ENCODE measurements at places on chromosomes 11 and 22.

DNA sequence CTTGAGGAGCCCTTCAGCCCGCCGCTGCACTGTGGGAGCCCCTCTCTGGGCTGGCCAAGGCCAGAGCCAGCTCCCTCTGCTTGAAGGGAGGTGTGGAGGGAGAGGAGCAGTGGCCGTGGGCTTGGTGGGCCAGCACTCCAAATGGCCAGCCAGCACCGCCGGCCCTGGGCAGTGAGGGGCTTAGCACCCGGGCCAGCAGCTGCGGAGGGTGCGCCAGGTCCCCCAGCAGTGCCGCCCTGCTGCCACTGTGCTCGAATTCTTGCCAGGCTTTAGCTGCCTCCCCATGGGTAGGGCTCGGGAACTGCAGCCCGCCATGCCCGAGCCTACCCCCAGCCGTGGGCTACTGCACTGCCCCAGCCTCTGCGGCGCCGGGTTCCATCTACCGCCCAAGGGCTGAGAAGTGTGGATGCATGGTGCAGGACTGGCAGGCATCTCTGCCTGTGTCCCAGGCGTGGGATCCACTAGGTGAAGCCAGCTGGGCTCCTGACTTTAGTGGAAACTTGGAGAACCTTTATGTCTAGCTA, 82.7 kb downstream of the KCNA4 start:
- no peak for DNase-seq

DNA sequence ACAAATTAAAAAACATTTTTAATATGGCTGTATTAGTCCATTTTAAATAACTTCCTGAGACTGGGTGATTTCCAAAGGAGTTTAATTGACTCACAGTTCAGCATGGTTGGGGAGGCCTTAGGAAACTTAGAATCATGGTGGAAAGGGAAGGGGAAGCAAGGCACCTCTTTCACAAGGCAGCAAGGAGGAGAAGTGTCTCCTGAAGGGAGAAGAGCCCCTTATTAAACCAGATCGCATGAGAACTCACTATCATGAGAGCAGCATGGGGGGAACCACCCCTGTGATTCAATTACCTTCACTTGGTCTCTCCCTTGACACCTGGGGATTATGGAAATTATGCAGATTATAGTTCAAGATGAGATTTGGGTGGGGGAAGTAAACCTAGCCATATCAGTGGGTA, 488.6 kb downstream of the ETS1 start:
- peak; percentile 57 for DNase-seq

GRCh38 chr22:28174509-28174908, 255.5 kb upstream of the PITPNB start:
- no peak for DNase-seq

- peak; percentile 72 for DNase-seq
Measured at GRCh38 chr11:6531267-6531752, 34.2 kb downstream of the DNHD1 start.

DNA sequence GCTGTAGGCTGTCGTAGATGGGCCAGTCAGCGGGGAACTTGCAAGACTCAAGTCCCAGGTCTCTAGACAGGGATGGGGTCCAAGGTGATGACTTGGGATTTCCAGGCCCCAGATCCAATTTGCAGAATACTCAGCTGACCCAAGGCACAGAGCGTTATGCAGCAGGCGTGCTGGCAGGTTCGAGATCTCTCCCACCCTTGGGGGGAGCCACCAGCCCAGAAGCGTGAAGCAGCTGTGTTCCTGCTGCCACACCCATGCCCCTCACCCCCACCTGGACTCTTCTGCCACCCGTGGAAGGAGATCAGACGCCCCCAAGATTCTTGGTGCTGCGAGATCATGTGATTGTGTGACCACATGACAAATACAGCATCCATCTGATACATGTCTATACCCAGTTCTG, 142.6 kb downstream of the BRD1 start:
- no peak for DNase-seq

DNA sequence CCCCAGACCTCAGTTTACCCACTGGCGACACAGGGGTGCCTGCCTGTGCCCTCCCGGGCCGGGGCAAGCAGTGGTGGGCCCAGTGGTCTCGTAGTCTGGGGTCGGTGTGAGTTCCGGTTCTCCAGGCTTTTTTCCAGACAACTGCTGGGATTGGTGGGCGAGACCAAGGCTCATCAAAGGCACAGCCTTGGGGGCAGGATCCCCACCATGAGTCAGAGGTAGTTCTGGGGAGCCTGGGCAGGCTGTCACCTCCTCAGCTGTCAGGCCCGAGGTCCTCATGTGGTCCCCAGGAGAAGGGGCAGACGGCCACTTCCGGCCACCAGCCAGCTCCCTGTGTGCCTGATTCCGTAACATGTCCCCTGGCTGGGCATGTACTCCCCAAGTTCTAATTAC, 827 bp upstream of the MUC2 start:
- DNase-seq, result no peak

GRCh38 chr11:120303004-120303637, 22.0 kb upstream of the TLCD5 start:
- DNase-seq, result peak; percentile 92

- no peak for DNase-seq
Measured at GRCh38 chr11:127873478-127873877, 713.9 kb downstream of the ETS1 start.

DNA sequence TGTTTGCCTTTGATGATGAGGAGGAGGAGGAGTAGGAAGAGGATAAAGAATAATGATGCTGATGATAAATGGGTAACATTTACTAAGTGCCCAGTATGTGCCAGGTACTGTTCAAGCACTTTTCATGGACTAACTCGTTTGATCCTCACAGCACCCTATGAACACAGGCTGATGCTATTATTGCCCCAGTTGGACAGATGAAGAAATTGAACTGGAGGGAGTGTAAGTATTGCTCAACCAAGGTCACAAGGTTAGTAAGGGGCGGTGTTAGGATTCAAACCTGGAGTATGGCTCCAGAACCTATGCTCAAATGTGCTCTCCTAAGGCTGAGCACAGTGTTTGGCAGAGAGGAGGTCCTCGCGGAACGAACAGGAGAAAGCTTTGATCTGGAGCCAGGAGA, 78.6 kb downstream of the SYN3 start:
- DNase-seq, result no peak

GRCh38 chr22:34986523-34986922, 79.4 kb upstream of the ISX start:
- DNase-seq, result no peak

DNA sequence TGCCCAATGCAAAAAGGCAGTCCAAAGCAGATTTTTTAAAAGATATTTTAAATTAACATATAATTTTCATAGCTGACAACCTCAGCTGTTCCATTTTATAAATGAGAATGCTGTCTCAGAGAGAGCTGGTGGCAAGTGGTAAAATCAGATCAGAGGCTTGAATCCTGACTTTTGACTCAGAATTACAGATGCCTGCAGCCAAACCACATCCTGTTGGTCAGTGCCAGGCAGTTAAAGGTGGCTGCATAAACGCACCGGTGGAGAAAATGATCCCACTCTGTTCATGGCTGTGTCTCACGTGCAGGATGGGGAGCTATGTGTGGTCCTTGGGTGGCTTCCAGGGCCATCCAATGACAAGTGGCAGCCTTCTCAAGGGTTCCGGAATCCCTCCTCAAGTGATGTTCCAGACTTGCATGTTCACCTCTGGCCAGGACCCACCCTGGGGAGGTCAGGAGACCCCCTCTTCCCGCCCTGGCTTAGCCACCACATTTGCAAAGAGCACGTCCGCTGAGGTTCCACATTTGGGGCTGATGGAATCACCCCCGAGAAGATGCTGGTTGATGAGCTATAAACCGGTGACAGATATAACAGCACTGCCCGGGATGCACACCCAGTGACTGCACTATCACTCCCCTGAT, 155.5 kb downstream of the SHANK2 start:
- no peak for DNase-seq

DNA sequence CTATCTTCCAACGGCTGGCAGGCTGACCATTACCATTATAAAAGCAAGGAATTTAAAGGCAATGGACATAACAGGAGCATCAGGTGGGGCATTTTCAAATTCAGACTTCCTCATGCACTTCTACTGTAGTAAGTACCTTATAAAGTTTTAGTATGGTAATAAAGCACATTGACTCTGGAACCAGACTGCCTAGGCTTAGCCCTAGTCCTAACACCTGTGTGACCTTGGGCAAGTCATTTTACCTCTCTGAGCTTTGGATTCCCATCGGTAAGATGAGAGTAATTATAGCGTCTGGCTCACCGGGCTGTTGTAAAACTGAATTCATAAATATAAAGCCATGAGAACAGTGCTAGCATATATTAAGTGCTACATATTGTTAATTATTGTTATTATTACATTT, 69.2 kb upstream of the OLFML1 start:
- DNase-seq, result no peak

- DNase-seq, result no peak
Measured at GRCh38 chr11:110856996-110857812, 145.0 kb upstream of the ARHGAP20 start.

- DNase-seq, result peak; percentile 87
Measured at GRCh38 chr11:2419638-2420501, 19.3 kb downstream of the TSSC4 start.

- no peak for DNase-seq
Measured at GRCh38 chr11:82507288-82507687, 226.4 kb downstream of the FAM181B start.

- DNase-seq, result no peak
Measured at GRCh38 chr22:28008056-28008455, 89.0 kb upstream of the PITPNB start.

- peak; percentile 72 for DNase-seq
Measured at GRCh38 chr22:30265823-30266444, 717 bp downstream of the OSM start.

DNA sequence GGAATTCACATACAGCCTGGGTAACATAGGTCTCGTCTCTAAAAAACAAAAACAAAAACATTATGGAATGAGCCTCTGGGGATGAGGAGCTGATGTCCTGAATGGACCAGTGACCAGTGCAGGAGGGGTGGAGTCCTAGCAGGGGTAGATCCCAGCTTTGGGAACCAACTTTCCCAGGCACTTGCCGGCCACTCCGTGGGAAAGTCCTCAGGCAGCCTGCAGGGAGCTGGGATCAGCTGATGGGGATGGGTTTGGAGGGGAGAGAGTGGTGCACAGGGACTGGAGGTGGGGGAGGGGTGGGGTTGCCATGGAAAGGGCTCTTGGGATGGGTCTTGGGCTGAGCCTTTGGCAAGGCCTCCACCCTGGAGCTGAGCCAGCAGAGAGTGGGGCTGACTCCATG, 19.1 kb downstream of the MGAT3 start:
- no peak for DNase-seq

- no peak for DNase-seq
Measured at GRCh38 chr11:60890696-60891095, 15.7 kb downstream of the PRPF19 start.

DNA sequence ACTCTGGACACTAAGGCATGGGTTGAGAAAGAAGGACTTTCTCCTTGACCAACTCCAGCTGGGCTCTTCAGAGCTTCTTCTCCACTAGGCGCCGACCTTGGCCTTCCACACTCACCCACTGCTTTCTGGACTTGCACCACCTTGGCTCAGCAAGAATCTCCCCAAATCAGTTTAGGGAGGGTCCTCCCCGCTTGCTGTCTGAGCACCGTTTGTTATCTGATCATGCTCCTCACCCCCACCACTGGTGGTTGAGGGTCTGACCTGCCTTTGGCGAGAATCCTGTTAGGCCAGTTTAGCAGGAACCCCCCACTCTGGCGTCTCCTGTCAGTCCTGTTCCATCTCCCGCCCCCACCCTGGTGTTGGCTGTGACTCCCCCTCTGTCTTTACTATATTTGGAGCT, 10.4 kb downstream of the APOL2 start:
- DNase-seq, result no peak

DNA sequence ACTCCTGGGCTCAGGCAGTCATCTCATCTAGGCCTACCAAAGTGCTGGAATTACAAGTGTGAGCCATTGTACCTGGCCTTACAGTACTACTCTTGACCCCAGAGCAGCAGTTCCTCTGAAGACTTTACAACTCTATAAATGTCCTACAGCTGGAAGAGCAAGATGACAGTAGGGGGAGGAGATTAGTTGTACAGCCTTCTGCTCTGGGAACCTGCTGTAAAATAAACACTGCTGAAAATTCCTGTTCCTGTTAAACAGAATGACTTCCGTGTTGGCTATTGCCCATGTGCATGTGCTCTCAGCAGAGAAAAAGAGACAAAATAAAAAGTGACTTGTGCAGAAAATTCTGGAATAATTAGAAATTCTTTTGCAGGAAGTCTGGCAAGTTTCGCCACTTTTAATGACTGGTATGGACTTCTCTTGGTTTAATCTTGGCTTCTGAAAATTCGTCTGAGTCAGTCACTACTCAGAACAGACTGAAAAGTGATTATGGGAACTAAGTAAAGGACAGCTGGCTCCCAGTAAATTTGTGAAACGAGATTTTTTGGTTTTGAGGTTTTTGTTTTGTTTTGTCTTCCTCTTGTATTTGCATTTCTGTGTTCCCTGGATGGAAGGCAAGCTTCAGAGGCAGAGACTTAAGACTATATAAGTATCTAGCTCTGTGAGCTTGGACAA, 955.7 kb downstream of the DLG2 start:
- no peak for DNase-seq

- DNase-seq, result peak; percentile 16
Measured at GRCh38 chr11:113896156-113896879, 8.3 kb upstream of the HTR3B start.

- DNase-seq, result peak; percentile 94
Measured at GRCh38 chr11:105208019-105208418, 68.5 kb upstream of the CARD18 start.

DNA sequence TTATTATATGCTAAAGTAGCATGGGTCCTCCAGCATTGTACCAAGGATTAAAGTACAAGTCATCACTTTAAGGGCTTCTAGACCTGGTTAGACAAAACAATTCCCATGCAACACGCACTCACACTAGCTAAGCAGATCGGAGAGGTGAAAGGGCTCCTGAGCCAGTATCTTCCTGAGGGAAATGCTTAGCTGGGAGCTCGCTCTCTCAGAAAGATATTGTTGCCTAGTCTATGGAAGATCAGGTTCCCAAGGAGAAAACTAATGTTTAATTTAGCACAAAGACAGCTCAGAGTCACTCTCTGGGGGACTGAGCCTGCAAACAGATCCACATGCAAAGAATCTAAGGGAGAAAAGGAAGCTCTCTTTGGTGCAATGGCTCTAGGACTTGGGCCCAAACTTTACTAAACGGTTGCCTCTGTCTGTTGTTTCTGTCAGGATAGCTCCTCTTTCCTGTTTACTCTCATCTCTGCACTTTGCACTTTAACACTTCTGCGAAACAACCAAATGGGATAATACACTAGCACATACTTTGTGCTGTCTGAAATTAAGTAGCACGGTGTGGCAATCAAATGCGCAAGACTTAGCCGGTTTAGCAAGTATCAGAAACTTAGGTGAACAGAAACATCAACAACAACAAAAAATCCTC, 10.7 kb downstream of the MAML2 start:
- no peak for DNase-seq

GRCh38 chr11:31397239-31397834, 27.7 kb downstream of the DNAJC24 start:
- DNase-seq, result peak; percentile 9

GRCh38 chr11:71408826-71409225, 39.4 kb downstream of the DHCR7 start:
- no peak for DNase-seq
